Right hindlimb (tissue), 1 donor: ENCODE measurements at places on chromosomes 1 and 21.

- DNase-seq: no peak
These were observed 133.6 kb upstream of the RAB4A start for GRCh38 chr1:229137271-229137670.

DNA sequence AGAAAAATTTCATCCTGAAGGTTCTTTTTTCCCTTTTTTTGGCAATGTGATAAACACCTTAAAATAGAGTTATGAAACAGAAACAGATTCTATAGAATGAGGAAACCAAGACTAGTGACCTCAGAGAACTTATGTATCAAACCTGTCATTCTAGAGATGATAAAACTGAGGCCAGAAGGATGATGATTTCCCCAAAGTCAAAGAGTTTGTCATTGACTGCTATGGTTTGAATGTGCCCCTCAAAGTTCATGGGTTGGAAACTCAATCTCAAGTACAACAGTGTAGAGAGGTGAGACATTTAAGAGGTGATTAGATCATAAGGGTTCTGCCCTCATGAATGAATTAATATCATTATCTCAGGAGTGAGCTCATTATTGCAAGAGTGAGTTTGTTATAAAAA, 13.7 kb upstream of the BEND5 start:
- DNase-seq: no peak

DNA sequence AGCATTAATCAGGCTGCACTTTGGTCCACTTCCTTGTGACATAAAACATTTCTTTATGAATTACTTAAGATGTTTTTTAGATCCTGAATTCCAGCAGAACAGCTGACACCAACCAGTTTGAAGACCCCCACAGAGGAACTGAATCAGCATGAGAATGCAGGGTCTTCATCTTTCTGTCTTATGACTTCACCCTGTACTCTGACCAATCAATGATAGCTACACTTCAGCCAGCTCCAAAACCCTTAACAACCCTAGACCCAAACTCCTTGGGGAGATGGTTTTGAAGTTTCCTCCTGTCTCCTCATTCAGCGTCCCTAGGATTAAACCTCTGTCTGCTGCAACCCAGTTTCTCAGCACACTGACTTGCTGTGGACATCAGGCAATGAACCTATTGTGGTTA, 175.0 kb downstream of the CTH start:
- no peak for DNase-seq

DNA sequence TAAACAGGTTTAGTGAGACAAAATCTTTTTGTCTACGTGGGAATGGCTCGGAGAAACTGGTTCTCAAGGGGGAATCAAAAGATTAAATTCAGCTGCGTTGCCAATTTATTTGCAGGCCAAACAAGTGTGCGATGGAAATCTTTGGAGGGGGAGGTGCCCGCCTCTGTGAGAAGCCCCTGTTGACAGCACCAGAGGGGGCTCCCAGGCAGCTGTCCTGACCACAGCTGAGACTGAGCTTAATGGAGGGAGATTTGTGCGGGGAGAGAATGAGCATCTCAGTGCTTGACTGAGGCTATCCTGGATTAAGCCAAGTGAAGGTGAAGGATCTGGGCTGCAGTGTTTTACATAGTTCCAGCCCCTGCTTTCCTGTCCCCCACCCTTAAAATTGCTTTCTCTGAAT, 169.7 kb downstream of the ATG4C start:
- DNase-seq: peak; percentile 49

DNA sequence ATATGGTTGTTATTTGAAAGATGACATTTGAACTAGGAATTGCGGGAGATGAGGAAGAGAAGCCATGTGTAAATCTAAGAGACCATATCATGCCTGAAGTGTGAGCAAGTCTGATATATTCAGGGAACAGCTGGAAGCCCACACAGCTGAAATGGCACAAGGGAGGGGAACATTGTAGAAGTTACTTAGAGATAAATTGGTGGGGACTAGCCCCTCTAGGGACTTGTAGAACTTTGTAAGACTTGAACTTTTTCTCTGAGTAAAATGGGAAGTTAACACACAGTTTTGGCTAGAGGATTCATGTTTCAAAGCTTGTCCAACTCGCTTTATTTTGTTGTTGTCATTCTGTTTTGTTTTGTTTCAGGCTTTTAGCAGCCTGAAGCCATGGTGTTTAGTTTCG, 216.4 kb downstream of the FMN2 start:
- no peak for DNase-seq

DNA sequence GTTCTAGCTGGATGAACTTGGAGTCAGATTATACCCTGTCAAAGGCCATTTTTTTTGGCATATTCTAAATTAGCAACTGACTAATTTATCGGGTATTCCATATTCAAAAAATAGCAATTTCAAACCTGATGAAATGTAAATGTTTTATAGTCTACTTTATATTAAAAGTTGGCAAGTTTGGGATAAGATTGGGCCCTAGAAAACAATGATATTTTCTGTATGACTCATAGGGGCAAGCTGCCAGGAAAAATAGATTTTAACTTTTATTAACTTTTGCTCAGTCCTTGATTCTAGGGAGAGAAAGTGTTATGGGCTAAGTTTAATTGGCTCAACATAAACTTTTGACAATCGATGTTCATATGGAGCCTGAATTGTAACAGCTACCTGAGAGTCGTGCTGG, 576.9 kb upstream of the B3GALT2 start:
- no peak for DNase-seq

DNA sequence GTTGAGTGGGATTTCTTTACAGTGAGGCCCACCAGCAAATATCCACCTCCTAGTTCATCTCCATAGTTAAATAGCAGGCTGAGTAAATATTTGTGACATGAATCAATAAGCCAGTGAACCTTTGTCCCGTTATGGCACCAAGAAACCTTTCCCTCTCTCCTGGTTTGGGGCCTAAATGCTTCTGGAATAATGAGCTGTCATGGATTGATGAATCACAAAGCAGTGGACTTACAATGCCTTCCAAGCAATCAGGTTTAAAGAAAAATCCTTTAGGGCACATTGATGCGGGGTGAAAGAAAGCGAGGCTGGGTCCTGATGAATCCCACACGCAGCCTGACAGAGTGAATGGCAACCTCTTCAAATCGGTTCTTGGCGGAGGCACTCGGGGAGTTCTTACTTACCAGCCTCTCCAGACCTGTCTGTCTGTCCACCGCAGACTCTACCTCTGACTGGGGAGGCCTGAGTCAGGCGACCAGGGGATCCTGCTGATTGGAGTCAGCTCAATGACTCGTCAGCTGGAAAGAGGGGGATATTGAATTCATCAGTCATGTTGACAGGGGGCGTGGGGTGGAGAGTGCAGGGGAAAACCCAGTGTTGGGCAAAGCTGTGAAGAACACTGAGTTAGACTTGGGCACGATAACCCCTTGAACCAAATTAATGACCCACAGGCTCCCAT, 247.3 kb downstream of the PLPP3 start:
- DNase-seq: no peak

- no peak for DNase-seq
These were observed 15.1 kb downstream of the THBS3 start for GRCh38 chr1:155192346-155193274.

- no peak for DNase-seq
These were observed 57.9 kb upstream of the PTGFRN start for GRCh38 chr1:116851846-116852245.

- no peak for DNase-seq
These were observed 3.6 kb upstream of the TMEM54 start for GRCh38 chr1:32904797-32905196.

- DNase-seq: no peak
These were observed 194.6 kb downstream of the GREM2 start for GRCh38 chr1:240417317-240417716.

DNA sequence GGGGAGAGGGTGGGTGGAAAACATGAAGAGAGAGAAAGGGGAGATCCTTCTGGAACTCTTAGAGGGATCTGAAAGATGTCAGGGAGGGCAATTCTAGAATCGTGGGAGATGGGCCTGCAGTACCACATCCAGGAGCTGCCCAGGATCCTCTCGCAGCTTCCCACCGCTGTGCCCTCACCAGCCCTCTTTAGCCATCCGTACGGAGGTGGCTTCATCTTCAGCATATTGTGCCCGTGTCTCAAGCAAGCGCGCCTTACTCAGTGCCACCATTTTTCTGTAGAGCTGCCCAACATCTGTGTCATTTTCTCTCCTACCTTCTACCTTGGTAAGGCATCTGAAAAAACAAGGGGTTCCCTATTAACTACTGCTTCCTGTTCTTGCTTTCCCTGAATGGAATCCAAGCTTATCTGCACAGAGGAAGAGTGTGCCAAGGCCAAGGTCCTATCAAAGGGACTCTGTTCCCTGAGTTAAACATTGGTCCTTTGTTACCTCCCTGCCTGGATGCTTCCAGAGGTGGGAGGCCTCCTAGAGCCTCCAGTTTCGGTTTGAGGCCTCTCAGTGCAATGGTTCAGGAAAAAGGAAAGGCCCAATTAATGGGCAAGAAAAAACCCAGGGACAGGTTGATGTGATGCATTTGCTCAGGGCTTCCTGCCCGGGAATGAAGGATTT, 23.2 kb downstream of the C1orf116 start:
- DNase-seq: no peak

DNA sequence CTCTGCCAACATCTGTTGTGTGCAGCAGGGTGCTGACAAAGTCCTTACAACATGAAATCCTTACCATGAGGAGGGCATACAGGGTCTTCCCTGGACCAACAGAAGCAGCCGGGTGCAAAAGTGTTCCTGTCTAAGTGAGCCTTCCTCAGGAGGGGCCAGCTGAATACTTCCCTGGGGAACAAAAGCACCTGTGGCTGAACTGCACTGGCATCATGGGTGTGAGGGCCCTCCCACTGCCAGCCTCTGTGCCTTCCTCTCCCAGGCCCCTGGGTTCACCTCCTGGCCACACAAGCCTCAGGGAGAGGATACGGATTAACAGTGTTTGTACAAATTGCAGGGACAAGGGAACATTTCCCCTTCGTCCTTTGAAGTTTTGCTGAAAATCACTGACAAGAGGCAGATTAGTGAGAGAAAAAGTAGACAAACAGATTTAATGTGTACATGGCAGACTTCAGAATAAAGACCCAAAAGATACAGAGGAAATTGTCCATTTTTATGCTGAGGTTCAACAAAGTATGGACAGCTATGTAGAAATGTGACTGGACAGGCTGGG, 91.0 kb upstream of the PPM1J start:
- no peak for DNase-seq

DNA sequence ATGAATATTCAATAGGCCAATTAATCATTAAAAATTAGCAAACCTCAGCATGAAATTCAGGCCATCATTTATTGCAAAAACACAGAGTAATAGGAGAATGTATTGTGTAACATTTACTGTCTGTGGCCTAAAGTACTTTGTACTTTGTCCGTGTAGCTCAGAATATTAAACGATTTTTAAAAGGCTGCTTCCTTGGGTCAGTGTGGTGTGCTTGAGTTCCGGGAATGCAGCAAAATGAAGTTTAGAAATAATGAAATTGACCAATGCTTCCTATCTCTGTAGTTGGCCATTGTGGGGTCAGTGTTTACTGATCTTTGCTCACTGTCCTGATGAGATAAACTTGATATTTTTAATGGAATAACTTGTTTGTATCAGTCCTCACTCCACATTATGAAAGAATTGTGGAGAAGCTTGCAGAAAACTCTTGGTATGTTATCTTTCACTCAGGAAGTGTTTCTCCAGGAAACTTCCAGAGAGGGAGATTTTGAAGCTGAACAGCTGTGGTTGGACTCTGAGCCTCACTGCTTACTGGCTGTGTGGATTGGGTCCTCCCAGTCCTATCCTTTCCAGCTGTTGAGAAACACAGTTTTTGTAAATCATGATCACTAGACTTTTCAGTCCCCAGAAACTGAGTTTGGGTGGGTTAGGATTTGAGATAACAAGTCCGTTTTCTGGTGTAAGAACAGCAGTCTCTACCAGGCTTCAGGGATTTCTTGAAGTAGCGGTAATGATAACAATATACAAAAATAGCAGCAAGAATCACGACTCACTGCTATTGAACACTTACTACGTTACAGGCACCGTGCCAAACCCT, 19.2 kb upstream of the MTARC1 start:
- DNase-seq: no peak

GRCh38 chr1:66489972-66490601, 43.9 kb upstream of the SGIP1 start:
- no peak for DNase-seq

- no peak for DNase-seq
These were observed 6.1 kb downstream of the MRPS21 start for GRCh38 chr1:150299716-150300115.

GRCh38 chr1:9378801-9379200, 86.1 kb downstream of the SPSB1 start:
- no peak for DNase-seq
